ENCODE measurements at places on chromosomes 1 and 21.

DNA sequence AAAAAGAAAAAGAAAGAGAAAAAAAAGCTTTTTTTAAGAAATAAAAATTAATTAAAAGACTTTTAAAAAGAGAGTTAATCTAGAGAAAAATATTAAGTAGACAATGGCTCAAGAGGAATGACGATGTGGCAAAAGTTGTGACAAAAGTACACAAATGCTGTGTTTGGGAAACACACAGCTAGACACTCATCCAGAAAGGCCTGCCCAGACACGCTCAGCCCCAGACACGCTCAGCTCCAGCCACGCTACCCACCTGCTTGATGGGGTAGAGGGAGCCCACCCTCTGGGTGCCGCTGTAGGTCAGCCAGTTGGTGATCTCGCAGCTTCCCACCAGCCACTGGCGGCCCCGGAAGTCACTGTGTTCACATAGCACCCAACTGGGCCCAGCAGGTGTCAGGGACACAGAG, 10.2 kb downstream of the CD52 start:
- no peak for DNase-seq

- no peak for DNase-seq
These were observed 75.0 kb downstream of the XCL2 start for GRCh38 chr1:168468822-168469221.

DNA sequence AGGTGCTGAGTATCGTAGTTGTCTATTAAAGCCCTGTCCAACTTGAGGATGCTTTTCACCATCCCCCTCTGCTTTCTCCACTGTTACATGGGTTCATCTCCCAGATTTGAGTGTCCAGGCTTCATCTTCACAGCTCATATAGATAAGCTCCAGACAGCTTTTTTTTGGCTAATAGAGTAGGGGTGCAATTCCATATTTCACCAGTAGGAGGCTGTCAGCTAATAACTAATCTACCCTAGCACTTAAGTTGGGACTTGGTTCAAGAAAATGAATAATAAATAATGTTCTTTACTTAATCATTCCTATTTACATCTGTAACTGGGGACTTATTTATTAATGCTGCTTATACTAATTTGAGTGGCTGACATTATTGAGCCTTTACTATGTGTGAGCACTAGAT, 124.5 kb downstream of the IGSF21 start:
- DNase-seq = no peak

GRCh38 chr1:82330330-82330729, 529.6 kb downstream of the ADGRL2 start:
- DNase-seq = no peak

- no peak for DNase-seq
These were observed 71.6 kb downstream of the PLEKHA6 start for GRCh38 chr1:204288021-204288588.

GRCh38 chr1:221044538-221044937, 165.3 kb downstream of the HLX start:
- DNase-seq = no peak

DNA sequence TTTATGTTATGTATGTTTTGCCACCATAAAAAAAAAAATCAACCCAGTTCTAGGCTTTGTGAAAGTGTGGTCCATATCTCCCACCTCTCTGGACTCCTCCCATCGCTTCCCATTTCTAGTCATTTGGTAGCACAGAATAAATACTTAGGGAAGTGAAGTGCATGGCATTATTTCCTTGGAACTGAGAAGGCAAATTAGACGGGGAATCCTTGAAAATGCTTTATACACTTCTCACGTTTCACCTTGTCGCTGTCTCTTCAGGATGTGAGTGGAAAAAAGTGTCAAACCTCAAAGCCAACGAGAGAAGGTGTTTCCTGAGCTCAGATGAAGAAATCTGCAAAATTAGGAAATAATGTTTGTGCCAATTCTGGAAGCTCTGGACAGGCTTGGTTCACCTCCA, 209.9 kb downstream of the ATG4C start:
- no peak for DNase-seq

DNA sequence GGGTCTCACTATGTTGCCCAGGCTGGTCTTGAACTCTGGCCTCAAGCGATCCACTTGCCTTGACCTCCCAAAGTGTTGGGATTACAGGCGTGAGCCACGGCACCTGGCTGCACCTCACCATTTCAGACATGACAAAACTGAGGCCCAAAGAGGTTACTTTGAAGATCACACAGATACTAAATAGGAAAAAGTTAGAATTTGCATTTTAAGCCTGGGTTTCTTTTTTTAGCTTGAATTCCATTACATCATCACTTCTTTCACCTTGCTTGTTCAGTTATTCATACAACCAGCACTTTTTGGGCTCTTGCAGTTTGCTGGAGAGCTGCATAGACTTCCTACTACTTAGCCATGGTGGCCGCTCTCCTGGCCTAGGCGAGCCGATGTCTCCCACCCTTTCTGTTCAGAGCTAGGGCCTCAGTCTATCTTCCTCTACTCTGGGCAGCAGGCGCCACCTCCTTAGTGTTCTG, 16.3 kb upstream of the CD2 start:
- DNase-seq = peak; percentile 60

DNA sequence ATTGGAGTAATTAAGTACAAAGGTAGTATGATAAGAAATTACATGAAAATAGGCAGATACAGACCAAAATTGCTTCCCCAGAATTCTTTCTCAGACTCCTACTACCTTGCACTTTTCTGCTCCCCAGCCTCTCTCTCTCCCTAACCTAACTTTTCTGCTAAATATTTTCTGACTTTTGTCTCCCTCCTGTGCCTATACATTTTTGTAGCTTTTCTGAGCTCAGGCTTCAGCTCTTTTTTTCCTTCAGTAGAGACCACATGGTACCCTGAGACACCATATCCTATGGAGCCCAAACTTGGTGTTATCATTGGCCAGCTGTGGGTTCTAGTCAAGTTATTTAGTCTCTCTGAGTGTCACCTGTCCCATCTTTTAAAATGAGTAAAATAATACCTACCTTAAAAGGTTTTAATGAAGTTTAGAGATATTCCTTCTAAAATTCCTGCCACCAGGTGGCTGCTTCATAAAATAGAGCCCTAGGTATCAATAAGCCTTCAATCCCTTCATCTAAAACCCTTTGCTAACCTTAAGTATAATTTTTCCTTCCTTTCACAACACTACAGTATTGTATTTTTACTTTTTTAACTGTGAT, 237.6 kb upstream of the DUSP10 start:
- DNase-seq = no peak

DNA sequence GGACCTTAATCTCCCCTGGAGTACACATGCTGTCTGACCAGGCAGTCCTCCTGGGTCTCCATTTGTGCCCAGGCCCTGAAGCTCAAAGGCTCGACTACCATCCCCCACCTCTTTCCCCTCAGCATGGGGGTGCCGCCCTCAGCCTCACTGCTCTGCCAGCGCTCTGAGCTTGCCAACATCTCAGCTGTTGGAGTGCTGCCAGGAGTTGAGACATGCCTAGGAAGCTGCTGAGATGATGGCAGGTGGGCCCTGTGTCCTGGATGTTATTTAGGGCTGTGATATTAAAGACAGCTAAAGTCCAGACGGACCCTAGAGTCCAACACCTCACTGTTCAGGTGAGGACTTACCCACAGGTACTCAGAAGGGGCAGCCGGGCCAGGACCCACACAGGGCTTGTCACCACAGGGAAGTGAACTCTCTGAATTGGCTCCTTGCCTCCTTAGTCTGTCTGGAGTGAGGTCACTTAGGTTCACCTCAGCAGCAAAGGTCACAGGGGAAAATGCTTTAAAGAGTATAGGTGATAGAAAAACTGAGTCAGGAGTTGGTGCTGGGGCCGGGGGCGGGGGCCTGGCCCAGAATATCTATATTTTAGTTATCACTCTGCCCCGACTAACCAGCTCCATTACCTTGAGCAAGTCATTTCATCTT, 19.7 kb upstream of the KCNC4 start:
- DNase-seq = no peak

DNA sequence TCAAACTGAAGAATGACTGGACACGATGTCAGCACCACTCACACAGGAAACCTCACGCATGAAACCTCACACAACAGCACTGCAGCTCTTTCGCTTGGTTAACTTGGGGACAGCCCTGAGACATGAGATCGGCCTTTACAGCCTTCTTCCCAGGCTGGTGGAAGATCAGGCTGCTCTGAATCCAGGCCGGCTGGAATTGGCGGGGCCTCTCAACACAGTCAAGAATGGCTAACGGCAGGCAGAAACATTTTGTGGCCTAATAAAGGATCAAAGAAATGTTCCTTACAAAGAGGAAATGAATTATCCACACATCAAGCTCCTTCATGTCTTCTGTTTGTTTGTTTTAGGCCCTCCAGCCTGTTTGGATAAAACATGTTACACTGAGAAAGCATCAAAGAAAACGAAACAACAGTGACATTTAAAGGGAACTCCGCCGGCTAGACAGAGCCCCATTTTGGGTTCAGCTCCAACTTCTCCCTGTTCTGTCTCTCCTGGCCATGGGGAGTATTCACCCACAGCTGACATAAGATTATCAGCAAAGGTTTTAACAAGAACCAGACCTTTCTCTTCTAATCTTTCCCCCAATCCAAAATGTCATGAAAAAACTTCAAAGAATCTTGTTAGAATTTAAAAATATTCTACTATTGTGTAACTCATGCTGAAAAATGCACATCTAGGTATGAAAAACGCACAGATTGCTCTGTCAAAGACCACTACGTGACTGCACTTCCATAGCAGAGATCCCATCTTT, 131.2 kb downstream of the SLC45A1 start:
- no peak for DNase-seq

DNA sequence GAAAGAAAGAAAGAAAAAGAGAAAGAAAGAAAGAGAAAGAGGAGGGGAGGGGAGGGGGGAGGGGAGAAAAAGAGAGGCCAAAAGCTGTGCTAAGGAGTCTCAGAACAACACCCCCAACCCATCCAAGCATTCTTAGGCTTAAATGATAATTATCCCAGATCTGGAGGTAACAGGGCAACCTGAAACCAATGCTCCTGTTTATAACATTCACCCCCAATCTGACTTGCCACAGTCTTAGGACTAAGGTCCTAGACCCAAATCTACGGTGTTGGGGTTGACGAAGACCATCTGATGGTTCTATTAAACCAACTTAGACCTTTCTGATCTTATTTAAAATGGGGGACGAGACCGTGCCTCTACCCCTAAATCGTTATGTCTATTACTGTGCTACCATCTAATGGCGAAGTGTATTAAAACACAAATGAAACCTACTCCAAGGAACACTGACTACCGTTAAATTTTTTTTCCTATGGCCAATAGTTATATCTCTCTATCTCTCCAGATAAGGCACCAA, 119.3 kb upstream of the CDC42BPA start:
- DNase-seq = no peak

GRCh38 chr1:170168265-170168664, 22.5 kb downstream of the NTMT2 start:
- no peak for DNase-seq

DNA sequence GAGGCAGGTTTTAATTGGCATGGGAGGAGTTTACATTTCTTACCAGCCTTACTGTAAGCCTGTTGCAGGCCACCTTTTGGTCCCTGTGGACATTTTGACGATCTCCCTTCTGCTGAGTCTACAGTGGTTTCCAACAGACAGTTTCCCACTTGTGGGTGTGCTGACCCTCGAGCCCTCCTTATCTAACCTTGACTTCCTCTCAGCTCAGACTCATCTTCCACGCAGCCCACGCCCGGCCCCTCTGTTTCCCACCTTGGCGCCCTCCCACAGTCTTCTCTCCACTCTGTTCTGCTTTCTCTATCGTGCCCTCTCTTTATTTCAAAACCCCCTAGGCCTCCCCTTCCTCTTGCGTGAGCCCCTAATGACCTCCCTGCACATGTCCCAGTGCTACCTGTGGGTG, 6.1 kb upstream of the ARL8A start:
- DNase-seq = no peak

- DNase-seq = no peak
These were observed 2.9 kb downstream of the TPRG1L start for GRCh38 chr1:3627515-3628253.

DNA sequence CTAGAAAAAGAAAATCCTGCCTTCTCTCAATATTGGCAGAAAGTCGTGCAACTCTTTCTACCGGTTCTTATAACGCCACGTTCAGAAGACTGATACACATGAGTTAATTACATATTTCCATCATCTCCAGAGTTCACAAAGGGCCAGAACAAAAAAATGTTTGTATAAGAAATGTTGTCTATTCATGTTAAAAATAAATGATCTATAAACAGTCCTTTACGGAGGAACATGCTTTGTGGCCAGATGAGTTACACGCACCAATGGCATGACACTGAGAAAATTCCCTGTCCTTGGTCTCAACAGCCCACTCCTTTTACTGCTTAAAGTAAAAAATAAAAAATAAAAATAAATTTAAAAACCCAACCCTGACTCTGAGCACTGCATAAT, 29.5 kb downstream of the C2CD2 start:
- DNase-seq = no peak

DNA sequence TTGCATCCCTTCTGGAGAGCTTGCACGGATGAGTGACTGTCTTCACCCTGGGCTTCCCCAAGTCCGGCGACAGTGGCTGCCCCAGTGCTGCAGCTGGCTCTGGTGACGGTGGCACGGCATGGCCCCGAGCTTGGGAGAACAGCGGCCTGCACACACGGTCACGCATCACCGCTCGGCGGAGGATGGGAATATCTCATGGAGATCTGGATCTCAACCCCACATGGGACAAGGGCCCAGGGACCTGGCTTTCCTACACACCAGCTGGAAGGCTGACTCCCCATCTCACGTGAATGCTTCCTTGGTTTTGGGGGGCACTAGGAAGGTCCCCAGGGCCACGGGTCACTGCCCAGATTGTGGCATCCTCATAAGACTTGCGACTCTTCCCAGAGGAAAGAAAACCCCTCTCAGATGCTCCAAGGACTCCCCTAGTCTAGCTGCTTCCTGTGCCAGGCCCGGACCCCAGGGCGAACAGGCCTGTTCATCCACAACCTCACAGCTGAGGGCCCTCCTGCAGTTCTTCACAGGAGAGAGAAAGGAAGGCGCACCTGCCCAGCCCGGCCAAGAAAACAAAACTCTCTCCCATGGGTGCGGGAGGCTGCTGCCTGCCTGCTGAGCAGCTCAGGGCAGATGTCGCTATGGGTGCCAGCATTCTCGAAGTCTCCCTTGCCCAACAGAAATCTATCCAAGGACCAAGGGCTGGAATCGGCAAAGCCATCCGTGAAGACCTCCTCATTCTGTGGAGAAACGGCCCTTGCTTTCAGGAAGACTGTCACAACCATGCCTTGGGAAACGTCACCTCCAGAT, 9.9 kb downstream of the CFAP410 start:
- no peak for DNase-seq

DNA sequence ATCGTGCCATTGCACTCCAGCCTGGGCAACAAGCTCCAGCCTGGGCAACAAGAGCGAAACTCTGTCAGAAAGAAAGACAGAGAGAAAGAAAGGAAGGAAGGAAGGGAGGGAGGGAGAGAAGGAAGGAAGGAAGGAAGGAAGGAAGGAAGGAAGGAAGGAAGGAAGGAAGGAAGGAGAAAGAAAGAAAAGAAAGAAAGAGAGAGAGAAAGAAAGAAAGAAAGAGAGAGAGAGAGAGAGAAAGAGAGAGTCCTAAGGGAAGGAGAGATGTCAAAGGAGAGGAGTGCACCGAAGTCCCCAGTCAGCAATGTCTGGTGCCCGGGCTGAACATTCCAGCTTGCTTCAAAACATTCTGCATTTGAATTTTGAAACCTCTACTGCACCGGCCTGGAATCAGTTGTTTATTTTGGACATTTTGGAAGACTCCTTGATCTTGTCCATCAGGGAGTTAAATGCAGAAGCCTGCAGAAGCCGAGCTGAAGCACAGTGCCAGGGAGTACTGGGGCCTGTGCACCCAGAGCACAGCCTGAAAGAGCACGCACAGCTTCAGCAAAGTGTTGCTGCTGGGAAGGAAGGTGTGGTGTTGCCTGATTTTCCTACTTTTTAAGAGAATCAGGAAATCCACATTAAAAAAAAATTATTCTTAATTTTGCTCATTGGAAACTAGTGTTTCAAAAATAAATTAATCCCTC, 3.7 kb upstream of the IGSF3 start:
- DNase-seq = no peak

- no peak for DNase-seq
These were observed 4.8 kb downstream of the ARHGEF16 start for GRCh38 chr1:3459051-3459908.
